ENCODE measurements at places on chromosomes 11 and 22. TPM values are rescaled to one million over a fixed set of nuclear protein-coding genes. Genes with fewer than 3 reads are reported as not detected.

DNA sequence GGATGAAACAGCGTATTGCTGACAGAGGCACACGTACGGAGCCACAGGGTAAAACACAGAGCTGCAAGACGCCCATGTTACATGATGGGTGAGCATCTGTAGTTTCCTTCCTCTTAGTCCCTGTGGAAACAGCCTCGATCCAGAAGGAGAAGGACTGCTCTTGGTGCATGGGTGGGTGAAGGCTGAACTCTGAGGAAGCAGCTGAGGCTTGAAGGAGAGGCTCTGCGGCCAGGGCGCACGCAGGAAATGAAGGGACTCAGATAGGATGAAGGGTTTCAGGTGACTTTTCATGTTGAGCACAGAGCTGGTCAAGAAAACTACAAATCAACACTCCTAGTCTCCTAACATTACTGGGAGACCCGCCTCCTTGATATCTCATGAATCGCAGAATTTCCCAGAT, 65.7 kb upstream of the ADA2 start:
- DNase-seq: no peak

The OR51B4 gene
- total RNA-seq: not detected

The GLYATL1 gene
- 9.4 TPM for total RNA-seq

The PKP3 gene
- total RNA-seq: 21.4 TPM

- no peak for DNase-seq
Measured at GRCh38 chr22:31652911-31653684, 8.9 kb downstream of the PISD start.

The OR56A4 gene
- 0.20 TPM for total RNA-seq

The P2RY2 gene
- 1.2 TPM for total RNA-seq

The GLYAT gene
- total RNA-seq: 0.32 TPM

DNA sequence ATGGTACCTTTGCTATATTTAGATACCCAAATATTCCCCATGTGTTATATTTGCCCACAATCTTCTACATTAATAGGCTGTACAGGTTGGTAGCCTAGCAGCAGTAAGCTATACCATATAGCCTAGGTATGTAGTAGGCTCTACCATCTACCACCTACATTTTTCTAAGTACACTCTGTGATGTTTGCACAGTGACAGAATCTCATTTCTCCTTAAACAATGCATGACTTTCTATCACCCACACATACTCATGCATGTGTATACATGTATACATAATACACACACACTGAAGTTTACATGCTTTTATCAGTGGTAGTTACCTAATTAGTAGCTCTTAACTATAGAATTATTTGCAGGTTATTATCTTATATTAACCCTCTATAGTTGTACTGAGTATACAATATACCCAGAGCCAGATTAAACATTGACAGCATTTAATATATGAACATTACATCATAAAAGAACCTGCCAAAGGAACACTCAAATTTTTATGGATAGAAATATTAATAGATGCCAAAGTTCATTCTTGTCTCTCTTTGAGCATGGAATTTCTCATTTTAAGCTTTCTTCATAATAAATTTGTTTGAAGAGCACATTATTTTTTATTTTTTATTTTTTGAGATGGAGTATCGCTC, 51.4 kb downstream of the ELP4 start:
- DNase-seq: no peak

All from WTC11 (cell line).